ENCODE measurements at places on chromosomes 1 and 21. TPM values are rescaled to one million over a fixed set of nuclear protein-coding genes. Genes with fewer than 3 reads are reported as not detected.

RHD gene
- total RNA-seq, result 0.16 TPM

TMEM51 gene
- 1.4 TPM for total RNA-seq

RIIAD1 gene
- 7.8 TPM for total RNA-seq

ZNF695 gene
- 8.6 TPM for total RNA-seq

HNRNPCL4 gene
- not detected for total RNA-seq

PLCH2 gene
- 4.2 TPM for total RNA-seq

S100A1 gene
- 0.47 TPM for total RNA-seq

RPL11 gene
- total RNA-seq, result 852 TPM

RIPPLY3 gene
- not detected for total RNA-seq

RNF207 gene
- 8.7 TPM for total RNA-seq

FAM43B gene
- total RNA-seq, result 0.16 TPM

CRNN gene
- total RNA-seq, result not detected

CAMSAP2 gene
- total RNA-seq, result 130 TPM

NLRP3 gene
- 1.4 TPM for total RNA-seq

POU3F1 gene
- total RNA-seq, result 9.4 TPM

FAM72C gene
- 0.16 TPM for total RNA-seq

SMIM1 gene
- total RNA-seq, result 2.0 TPM

ZNF648 gene
- total RNA-seq, result 0.31 TPM

MLLT11 gene
- total RNA-seq, result 77.2 TPM

UBASH3A gene
- not detected for total RNA-seq

RNF19B gene
- 37.9 TPM for total RNA-seq

GUCA2A gene
- total RNA-seq, result not detected

BPNT1 gene
- total RNA-seq, result 23.2 TPM

SLC2A5 gene
- total RNA-seq, result 2.5 TPM

FAM110D gene
- 0.47 TPM for total RNA-seq

LCE1F gene
- total RNA-seq, result not detected

OR2L8 gene
- total RNA-seq, result 2.8 TPM

DCDC2B gene
- total RNA-seq, result not detected

NUP210L gene
- under 0.01 TPM for total RNA-seq

FMN2 gene
- 61.1 TPM for total RNA-seq

TMEM9 gene
- total RNA-seq, result 54.4 TPM

NUDT4B gene
- total RNA-seq, result 16.4 TPM
